Pulmonary artery endothelial cell (primary cell): ENCODE measurements at places on chromosomes 5 and 9.

DNA sequence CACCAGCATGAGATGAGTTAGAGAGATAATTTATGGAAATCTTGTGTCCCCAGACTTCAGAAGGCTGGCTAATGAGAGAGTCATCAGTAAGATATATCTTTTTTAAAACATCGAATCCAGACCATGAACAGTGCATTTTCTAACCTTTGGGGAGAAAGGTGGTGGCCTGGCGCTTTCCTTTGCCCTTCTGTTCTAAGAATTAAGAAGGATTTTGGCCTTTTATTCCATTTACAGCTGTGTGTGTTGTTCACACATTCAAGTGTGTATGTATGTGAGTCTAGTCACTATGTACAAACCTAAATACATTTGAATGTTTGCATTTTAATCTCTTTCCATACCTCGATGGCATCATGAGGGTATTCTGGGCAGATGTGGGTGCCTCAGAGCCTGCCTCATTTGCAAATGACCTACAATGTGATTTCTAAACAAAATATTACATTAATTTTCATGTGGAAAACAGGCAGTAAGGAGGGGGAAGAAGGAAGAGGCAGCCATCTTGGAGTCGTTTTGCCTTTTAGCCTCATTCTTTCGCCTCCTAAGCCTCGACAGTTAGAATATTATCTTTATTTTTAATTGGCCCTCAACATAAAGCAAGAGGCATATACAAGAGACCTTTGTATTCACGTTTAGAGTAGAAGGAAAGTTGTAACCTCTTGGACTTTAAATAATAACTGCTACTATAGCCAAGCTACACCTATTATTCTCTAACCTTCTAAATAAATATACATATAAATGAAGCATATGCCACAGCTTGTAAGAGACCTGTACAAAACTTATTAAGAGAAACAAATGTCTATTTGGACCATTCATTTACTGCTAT, 125.3 kb upstream of the TMEM161B start:
- DNase-seq: no peak

DNA sequence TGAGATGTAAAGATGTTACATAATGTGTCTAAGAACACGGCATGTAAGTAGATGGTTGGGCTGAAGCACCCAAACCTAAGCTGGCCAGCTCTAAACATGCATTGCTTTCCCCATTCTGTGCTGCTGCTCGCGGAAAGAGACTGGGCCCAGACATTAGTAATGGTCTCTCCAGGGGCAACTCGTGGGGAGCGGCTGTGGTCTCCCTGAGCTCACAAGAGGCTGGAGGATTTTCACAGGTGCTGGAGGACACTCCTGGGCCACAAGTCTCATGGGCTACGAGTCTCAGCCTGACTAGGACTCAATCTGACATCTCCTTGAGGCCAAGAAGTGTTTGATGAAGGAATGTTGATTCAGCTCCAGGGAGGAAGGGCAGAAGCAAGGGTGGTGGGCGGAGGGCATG, 92.7 kb upstream of the PTCH1 start:
- DNase-seq: no peak

GRCh38 chr5:32571128-32571527, 14.2 kb upstream of the SUB1 start:
- DNase-seq: no peak

DNA sequence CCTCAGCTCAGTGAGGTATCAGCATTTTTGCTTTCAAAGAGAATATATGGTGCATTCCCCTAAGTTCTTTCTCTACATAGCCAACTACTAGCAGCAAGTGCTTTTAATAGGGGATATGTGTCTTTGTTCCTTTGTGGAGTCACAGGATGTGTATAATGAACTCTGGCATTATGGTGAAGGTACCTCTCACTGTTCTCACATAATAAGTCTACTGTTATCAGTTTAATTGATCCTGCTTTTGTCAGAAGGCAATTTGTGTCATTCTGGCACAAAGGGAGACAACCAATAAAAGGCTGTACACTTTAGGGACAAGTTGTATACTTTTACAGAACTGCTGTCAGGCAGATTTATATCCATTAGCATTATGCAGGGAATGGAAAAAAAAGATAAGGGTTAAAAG, 531.4 kb upstream of the RIOK2 start:
- no peak for DNase-seq

DNA sequence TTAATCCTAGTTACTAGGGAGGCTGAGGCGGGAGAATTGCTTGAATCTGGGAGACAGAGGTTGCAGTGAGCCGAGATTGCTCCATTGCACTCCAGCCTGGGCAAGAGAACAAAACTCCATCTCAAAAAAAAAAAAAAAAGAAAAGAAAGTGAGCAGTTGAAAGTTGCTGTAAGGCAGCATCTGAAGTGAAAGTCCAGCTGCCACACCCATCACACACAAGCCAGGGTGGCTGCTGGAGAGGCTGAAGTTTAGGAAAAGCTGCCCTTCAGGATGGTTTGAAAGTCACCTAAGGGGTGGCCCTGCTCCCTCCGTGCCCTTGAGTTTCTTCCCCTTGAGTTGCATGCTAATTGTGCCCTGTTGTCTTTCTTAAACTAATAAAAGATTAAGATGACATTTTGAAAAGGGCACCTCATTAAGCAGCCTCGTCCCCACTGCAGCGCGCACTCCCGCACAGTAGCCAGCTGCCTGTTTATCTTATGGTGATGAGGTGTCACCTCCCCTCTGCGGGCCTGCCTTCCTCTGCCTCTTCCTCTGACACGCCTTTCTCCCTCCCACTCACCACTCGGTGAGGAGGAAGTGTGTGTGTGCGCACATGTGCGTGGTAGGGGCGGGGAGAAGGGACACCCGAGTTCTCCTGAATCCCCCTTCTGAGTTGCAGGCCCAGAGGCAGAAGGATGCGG, 104.2 kb upstream of the PANK3 start:
- no peak for DNase-seq

DNA sequence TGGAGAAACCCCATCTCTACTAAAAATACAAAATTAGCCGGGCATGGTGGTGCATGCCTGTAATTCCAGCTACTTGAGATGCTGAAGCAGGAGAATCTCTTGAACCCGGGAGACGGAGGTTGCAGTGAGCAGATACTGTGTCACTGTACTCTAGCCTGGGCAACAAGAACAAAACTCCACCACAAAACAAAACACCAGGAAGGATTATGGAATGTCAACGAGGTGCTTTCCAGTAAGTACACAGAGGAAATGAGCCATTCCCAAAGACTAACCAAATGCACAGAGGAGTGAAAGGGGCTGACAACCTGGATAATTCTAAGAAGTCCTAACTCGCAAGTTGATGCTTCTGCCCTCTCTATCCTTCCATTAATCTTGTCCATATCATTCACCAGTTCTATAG, 126.1 kb upstream of the RETREG1 start:
- DNase-seq: peak; percentile 45

DNA sequence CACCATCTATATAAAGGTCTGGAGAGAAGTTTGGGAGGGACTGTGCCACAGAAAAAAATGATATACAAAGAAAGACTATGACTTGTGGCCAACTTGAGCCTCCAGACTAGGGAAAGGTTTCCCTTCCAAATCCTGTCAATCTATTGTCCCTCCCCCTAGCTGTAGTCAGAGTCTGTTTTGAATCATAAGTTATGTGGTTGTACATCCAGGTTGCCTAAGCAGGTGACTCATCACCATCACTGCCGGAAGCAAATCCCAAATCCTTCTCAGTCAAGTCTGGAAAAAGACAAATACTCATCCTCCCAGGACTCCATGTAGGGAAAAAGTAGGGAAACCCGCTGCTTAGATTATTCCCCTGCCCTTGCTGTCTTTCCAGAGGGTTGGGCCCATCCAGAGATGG, 235.7 kb downstream of the CDK5RAP2 start:
- DNase-seq: no peak

GRCh38 chr9:30522486-30522885, 1862.0 kb upstream of the ACO1 start:
- no peak for DNase-seq

GRCh38 chr9:91815896-91816295, 134.1 kb downstream of the ROR2 start:
- no peak for DNase-seq

- DNase-seq: no peak
Measured at GRCh38 chr5:163407034-163407655, 30.2 kb upstream of the CCNG1 start.

DNA sequence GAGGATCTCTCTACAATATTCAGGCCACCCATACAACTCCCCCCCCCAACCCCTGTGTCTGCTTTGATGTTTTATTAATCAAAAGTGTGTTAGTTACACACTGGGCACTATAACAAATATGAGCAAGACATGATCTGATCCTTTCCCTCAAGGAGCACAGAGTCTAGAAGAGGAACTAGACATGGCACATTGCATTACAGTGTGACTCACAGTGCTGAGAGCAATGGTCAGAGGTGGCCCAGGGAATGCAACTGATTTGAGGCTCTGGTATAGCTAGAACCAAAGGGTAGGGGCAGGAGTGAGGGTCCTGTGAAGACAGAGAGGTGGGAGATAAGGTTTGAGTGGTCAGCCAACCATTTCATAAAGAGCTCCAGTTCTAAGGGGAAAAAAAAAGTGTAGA, 539.2 kb downstream of the ACTL7B start:
- no peak for DNase-seq

DNA sequence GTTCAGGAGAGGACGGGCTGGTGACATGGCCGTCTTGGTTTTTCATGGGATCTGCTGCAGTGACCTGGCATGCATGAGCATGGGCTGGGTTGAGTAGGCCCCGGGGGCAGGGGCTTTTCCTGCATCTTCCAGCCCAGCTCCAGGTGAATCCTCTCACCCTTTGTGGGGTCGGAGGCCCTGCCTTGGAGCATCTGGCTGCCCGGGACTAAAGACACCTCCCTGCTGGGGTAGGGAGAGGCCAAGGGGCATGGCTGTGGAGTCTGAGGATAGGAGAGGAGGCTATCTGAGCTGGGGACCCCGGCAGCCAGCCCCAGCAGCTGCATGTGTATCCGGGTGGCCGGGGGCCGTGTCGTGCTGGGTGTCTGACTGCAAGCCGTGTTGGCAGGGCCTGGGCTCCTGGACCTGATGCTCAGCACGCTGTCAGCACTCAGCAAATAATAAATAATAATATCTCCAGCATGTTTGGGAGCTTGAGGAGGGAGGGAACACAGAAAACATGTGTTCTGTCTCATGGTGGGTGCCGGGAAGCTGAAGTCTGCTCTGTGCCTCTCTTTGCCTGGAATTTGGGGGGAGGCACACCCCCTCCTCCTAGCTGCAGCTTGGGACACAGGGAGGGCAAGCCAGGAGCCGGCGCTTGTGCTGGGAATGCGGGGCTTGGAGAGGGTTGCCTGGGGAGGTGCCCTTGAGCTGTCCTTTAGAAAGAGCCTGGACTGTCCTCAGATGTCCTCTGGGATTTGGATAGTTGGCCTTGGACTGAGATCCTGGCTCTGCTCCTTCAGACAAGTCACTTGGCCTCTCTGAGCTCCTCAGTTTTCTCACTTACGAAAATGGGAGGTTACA, 28.4 kb upstream of the PITX1 start:
- no peak for DNase-seq
